ENCODE measurements at places on chromosomes 2 and 18.

GRCh38 chr2:173938700-173939384 lies 26.3 kb downstream of the SP3 start:
- no peak for DNase-seq

- DNase-seq: no peak
Observed at GRCh38 chr2:150643114-150643725, 155.8 kb upstream of the RND3 start.

DNA sequence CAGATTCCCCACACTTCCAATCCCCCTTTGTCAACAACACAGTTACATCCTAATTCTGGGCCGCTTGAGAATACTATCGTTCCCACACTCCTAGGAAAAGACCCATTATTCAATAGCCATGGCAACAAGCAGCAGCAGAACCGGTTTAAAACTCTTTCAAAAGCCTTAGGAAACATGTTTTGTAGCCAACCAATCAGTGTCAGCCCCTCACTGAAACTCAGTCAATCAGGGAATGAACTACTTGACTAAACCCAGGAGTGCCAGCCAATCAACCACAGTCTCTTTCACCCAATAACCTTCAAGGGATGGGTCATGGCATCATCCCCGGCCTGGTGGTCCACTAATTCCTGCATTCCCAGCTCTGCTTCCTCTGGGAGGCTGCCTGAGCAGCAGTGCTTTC lies 204.8 kb upstream of the HS6ST1 start:
- DNase-seq: no peak

- no peak for DNase-seq
Observed at GRCh38 chr2:164558450-164558849, 62.8 kb downstream of the GRB14 start.

DNA sequence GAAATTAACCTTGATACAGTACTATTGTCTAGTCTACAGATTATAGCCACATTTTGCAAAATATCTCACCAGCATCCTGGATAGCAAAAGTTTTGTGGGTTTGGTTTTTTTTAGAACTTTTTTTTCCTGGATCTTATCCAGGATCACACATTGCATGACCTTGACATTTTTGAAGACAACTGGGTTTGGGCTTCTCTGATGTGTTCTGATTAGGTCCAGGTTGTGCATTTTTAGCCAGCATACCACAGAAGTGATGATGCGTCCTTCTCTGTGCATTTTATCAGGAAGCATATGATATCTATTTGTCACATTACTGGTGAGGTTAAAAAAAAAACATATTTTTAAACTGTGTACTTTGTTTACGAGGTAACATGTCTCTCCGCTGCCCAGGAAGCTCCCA lies 221.0 kb upstream of the OSR1 start:
- DNase-seq: peak; percentile 67

DNA sequence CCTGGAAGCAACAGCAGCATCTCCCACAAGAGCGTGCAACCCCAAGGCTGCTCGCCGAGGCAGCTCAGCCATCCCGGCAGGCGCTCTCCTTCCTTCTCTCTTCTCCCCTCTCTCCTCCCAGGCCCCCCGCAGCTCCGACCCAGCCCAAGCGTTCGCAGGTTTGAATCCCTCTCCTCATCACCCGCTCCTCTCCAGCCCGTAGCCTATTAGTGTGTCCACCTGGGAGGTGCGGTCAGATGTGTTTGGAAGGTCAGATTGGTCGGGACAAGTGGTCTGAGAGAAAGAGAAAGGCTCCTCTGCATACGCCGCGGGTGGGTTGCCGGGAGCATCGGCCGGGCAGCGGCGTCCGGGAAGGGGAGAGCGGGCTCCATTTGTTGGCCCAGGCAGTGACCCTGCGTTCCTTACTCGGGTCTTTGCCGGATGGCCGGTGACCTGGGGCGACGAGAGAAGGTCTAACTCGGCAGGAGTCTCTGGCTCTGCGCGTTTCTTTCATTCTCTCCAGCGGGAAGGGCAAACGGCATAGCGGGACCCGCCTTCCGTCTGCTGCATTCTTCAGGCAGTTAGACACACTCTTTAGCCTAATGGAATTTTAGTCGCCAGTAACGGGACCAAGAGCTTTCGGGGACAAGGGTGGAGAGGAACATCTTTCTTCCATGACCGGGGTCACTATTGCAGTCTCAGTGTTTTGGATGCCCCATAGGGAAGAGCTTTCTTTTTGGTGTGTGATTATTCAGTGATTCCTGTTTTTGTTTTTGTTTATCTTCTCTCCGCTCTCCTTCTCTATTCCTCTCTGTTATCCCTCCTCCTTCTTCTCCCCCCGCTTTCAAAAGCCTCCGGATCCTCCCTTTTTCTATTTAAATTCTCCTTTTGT lies 1.1 kb upstream of the TMEFF2 start:
- peak; percentile 15 for DNase-seq

DNA sequence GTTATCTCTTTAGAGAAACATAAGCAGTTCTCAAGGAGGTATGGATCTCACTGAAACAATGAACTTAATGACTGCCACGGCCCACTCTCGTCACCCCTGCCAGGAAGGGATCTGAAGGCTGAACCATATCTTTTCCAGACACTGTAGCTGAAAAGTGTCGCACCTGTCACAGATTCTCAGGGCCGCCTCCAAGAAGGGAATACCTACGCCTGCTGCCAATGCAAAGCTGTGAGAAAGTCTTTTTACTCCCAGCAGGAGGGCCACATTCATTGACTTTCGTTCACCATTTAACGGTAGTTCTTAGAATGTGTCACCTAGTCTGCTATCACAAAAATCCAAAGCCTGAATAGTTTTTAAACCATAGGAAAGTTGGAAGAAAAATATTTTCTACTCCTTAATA lies 66.7 kb upstream of the SH3BP4 start:
- no peak for DNase-seq

GRCh38 chr2:134148843-134149472 lies 104.9 kb upstream of the MGAT5 start:
- DNase-seq: peak; percentile 12

- DNase-seq: no peak
Observed at GRCh38 chr2:133498662-133499585, 69.3 kb downstream of the NCKAP5 start.

DNA sequence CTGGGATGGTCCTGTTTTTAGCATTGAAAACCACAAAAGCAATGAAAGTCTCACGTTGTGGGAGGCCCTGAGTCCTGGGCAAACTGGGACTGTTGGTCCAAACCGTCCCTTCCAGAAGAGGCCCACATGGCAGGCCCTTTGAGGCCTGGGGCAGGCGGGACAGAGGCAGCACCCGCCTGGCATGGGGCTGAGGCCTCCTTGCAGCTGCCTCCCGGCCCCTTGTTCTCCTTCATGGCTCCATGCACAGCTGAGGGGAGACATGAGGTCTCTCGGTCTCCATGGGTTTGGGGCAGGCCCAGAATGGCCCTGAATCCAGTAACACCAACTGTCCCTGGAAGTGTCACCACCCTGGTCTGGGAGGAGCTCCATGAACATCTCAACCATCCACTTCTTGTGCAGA lies 61.9 kb downstream of the RRM2 start:
- DNase-seq: no peak

- no peak for DNase-seq
Observed at GRCh38 chr2:231590614-231591013, 2.0 kb upstream of the TEX44 start.

DNA sequence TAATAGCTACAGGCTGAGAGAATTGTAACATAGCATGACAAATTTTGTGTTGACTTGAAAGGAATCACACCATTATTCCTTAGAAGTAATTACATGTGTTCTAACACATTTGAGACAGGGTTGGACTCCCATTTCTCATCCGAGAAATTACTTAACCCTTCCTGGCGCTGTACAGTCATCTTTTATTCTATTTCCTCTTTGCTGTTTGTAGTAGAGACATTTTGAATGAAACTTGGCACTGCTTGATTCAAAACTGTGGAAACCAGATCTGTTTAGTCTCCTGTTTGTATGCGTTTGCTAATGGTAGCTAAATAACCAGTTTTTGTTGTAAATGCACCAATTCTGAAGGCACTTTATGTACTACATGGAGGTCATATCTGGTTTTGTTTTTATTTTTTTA lies 231.9 kb downstream of the ALPK2 start:
- no peak for DNase-seq

- no peak for DNase-seq
Observed at GRCh38 chr2:237864444-237864931, 5.1 kb downstream of the RAMP1 start.

- DNase-seq: no peak
Observed at GRCh38 chr2:168097431-168097830, 150.0 kb downstream of the STK39 start.

DNA sequence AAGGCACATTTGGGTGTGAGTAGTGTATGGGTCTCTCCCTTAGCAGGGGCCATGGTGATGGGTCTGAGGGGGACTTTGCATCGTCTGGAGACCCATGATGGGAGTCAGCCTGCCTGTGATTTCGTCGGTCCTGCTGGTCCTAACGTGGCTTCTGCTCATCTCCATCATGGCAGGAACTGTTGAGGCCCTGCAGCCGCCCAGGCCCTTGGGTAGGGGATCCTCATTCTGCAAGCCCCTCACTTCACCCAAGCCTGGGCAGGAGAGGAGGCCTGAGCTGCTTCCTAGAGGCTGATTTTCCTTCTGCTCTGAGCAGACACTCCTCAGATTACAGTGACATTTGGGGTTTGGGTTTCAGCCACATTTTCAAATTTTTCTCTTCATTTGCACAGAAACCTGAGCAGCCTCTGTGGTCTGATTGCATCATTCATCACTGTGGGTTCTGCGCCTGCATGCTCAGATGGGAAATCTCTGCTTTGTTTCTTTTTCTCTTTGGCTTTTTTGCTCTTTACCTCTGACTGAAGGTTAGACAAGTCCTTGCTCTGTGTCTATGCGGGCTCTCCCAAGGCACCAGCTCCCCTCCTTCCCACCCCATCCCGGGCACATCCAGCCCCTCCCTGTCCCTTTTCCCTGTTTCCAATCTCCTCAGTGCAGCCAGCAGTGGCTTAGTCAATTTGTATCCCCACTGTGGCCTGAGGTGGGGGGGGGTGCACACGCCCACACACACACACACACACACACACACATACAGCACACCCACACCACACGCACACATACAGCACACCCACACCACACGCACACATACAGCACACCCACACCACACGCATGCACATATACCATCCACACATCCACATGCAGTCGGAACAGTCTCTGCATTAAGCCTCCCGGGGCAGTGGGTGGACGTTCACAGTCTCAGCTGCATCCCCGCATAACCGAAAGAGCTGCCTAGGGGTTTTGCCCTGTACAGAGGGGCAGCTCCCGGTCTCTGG lies 305.4 kb upstream of the HS6ST1 start:
- DNase-seq: peak; percentile 88

- peak; percentile 88 for DNase-seq
Observed at GRCh38 chr2:137964066-137964858, at the start of gene HNMT. TSS of gene HNMT (plus strand) at chr2:137964473. CDS start at chr2:137964492, 19 bp downstream.

DNA sequence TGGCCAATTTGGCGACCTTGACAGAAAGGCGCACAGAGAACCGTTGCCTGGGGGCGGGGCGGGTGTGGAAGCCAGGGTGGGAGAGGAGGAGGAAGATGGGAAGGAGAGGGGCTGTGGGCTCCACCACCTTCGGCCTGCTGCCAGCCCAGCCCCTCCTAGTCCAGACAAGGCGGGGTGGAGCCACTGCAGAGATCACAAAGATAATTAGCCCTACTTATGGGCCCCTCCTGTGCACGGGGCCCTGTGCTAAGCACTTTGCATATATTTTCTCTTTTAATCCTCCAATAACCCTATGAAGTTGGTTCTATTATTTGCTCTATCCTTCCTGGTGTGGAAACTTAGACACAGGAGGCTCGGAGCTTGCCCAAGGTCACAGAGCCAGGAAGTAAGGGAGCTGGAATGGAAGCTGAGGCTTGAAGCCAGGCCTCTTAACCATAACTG lies 13.7 kb upstream of the ECEL1 start:
- no peak for DNase-seq

DNA sequence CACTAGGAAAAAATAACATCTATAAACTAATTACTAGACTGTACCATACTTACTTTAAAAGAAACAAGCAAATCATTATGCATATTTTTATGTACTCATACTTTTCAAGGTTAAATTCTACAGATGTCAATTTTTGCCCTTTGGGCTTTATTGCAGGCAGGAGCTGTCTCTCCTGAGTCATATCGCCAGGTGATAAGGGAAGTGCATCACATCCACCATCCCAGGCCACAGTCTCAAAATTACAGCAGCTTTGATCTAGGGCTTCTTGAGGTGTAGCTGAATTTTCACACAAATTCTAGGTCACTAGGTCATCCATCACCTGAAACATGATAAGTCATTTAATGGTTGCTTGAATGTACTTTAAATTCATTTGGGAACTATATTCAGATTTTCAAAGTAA lies 38.4 kb upstream of the FRZB start:
- no peak for DNase-seq

- no peak for DNase-seq
Observed at GRCh38 chr2:89775885-89776284, 1084.4 kb downstream of the RPIA start.

DNA sequence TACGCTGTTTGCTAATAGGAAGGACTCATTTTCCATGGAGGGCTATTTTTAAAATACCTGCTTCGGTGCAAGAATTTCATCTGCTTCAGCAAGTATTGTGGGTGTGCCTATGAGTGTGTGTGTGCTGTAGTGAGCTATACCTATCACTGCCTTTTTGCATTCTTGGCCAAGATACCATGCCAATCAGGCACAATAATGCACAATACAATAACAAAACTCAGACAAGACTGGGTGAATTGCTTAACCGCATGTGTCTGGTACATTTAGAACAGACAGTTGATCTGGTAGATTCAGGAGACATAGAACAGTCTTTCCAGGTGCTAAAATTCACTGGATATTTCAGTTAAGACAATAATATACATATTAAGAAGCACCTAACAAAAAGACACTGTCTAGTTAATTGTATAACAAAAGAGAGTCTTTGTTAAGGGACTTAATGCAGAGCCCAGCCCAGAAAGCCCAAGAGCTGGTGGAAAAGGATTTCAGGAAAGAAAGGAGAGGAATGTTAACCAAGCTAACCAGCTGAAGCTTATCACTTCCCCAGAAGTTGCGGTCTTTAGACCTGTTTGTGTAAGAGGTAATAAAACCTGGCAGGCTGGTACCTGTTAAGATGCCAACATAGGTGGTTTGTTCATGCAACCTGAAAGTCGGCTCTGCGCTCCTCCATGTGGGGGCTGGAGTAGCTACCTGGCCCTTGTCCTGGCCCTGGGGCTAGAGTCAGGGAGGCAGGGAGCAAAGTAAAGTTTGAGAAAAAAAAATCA lies 153.3 kb upstream of the RBMS1 start:
- DNase-seq: no peak

Data from AG10803 (cell line).